Epithelial cell of proximal tubule (primary cell): ENCODE measurements at places on chromosomes 4 and X. TPM values are rescaled to one million over a fixed set of nuclear protein-coding genes. Genes with fewer than 3 reads are reported as not detected.
A peak's percentile ranks its signal among the peaks of the same experiment; 100 is the strongest.

DNA sequence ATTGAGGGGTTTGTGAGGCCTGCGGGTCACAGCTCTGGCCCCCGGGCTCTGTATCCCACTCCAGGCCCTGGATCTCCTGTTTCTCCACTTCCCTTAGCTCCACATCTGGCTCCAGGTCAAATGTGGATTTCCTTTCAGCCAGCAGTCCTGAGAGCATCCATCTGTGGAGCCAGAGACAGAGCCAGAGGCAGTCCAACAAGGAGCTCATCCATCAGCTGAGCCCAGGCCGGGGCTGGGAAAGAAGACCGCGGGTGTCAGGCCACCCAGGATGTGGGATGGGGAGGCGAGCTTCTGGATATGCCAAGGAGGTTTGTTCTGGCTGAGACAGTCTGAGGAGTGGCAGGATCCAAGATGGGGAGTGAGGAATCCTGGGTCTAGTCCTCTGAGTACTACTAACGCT lies 91.7 kb downstream of the EFNB1 start:
- no peak for DNase-seq

DNA sequence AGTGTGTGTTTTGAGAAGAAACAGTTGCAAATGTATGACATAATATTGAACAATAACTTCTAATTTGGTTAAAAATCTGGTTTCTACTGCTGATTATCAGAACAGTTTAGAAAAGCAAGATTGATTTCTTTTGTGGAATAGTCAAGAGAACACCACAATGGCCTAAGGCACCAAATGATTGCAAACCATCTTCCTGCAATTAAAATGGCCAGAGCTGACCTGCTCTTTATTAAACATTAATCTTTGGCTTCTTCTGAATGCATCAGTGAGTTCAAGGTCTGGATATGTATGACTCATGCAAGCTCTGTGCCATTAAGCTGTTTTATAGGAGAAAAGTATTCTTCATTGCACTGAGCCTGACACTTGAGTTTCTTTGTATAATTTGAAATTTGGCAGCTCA lies 107.8 kb upstream of the PDHA2 start:
- peak; percentile 82 for DNase-seq

DNA sequence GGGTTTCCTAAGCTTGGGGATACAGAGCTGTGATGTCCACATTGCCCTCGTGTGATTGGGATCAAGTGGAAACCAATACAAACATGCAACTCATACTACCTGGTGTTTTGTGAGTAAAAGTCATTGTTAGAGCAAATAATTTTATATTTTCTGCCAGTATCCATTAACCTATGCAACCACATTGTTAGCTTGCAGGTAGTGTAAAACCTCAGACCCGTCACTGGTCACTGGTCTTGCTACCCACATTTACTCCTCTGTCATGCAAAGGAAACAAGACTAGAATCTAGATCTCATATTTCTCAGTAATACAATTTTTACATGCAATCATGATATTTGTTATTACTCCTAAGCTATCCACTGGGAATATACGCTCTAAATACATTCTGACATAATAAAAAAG lies 324.3 kb upstream of the NDST4 start:
- no peak for DNase-seq

GRCh38 chr4:173767650-173768049 lies 237.6 kb upstream of the HAND2 start:
- DNase-seq: no peak

GRCh38 chr4:11480683-11481082 lies 52.0 kb upstream of the HS3ST1 start:
- DNase-seq: no peak

Gene TCEAL2
- 0.65 and 3.6 TPM in 2 replicates for total RNA-seq
